ENCODE measurements at places on chromosomes 13 and 19.

DNA sequence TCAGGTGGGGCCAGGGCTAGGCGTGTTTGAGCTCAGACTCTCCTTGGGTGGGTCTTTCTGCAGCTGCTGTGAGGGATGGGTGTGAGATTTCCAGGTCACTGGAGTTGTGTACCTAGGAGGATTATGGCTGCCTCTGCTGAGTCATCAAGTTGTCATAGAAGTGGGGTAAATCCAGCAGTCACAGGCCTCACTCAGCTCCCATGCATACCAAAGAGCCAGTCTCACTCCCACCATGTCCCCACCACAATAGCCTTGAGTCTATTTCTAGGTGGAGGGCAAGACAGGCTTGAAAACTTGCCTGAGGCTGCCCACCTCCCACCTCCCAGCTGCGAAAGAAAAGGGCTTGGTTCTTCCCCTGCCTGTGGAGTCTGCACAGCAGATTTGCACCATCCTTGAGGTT, 194.0 kb upstream of the PCDH17 start:
- DNase-seq, result no peak

GRCh38 chr13:105410602-105411001, 1124.9 kb downstream of the EFNB2 start:
- DNase-seq, result no peak

GRCh38 chr19:49689133-49690078, at the start of gene ADM5:
ADM5 (plus strand) TSS chr19:49689594; CDS start chr19:49689838, 244 bp downstream.
- no peak for DNase-seq

DNA sequence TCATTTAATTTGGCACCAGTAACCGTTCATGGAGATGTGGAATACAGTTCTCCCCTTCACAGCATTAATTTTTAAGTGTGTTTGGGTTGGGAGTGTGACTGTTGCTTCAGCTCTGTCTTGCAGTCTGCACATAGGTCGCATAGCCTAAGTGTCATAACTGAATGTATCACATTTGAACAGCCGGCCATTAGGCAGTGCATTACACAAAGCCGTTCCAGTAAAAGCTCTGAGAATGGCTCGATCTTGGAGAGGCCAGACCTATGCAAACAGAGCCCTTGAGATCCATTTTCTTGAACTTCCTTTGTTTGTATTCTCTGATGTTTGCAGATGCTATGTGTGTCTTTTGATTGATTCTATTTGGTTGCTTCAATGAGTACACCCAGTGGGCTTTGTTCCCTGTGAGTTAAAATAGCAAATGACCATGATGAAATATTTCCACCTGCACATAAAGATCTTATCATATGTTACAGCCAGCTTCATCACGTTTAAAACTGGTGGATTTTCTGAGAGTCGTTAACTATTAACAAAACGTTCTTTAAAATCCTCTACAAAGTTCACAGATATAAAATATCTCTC, 1104.9 kb upstream of the SLC10A2 start:
- DNase-seq, result no peak

Measured in activated CD4-positive, CD25-positive, alpha-beta regulatory T cell treated with anti-CD3 and anti-CD28 coated beads, Interleukin-2, amount 50 U/mL, for 16 hours (primary cell).